ENCODE measurements at places on chromosomes 2 and 18.

DNA sequence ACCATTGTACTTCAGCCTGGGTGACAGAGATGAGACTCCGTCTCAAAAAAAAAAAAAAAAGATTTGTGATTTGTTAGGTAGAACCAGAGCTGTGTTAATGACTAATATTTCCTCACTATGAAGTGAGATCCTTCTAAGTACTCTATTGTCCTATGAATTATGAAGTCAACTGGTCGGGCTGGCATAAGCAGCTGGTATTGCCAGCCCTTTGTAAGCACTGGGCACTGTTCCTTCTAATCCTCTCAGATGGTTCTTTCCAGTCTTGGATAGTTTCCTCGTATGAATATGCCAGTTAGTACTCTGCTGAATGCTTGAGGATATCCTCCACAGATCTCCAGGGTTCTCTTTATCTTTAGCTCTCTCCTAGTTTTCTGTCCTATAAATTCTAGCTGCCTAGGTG lies 223.1 kb upstream of the SP5 start:
- DNase-seq: no peak

GRCh38 chr18:12597760-12598159 lies 60.1 kb downstream of the SPIRE1 start:
- DNase-seq: peak; percentile 76

GRCh38 chr2:27655155-27655951 lies 8.1 kb downstream of the SUPT7L start:
- no peak for DNase-seq

DNA sequence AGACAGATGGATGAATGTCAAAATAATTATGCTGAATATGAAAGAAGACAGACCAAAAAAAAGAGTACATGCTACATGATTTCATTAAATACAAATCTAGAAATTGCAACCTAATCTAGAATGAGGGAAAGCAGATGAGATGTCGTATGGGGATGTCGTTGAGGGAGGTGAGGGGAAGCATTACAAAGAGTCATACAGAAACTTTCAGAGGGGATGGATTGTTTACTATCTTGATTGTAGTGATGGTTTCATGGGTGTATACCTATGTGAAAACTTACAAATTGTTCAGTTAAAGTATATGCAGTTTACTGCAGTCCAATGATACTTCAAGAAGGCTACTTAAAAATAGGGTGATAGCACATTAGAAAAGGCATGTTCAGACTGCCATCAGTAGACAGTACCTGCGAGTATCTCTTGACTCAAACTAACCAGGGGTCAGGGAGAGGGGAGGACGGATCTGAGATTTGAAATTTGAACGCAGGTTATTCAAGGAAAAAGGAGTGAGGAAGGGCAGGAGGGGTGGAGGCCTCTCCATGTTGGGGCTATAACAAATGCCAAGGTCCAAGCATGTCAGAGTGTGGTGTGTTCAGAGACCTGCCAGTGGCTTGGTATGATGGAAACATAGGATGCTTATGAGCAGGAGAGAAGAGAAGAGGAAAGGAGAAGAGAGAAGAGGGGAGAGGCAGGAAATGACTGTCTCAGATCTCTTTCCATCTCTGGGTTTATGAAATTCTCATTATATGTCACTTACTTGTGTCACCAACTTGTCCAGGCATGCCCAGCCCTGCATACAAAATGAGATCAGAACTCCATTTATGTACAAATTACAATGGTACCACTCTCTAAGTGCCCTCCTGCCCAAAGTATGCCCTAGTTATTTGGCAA lies 257.3 kb upstream of the CXCR4 start:
- no peak for DNase-seq

DNA sequence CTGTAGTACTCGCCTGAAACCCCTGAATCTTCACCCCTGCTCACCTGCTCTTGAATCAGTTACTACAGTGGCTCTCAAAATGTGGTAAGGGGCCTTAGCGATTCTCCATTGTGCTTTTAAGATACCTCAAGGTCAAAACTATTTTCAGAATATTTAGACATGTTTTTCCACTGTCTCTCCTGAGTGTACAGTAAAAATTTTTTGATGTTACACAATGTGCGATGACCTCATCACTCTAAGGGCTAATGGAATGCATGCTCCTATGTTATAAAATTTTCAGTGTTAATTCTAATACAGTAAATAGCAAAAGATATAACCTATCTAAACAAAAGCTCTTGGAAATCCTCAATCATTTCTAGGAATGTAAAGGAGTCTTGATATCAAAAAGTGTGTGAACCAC lies 336.9 kb upstream of the PKDCC start:
- no peak for DNase-seq

DNA sequence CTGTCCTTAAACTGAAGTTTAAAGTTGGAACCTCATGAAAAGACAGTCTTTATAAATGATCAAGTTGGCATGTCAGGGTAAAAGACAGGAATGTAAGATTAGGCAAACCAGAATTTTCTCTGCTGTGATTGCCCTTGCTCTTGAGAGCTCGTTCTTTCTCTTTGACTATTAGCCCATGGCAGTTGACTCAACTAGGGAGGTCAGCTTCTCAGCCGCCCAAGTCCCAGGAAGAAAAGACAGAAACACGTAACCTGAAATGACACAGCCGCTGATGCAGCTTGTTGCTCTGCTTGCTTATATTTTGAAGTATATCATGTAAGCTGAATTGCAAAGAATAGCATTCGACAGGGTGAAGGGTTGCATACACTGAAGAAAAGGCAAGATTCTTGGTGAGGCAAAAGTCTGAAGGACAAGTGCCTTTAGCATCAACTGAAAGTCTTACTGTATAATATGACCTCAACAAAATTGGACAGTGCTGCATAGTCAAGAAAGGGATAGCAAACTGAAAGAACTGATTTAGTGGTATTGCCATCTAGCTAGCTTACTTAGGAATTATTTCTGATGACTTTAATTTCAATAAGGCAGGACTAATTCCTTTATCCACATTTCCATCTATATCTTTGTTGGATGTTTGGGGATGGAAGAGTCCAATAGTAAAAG lies 54.7 kb downstream of the ARHGAP15 start:
- DNase-seq: no peak

- no peak for DNase-seq
Measured at GRCh38 chr18:55024564-55024963, 65.3 kb upstream of the CCDC68 start.

DNA sequence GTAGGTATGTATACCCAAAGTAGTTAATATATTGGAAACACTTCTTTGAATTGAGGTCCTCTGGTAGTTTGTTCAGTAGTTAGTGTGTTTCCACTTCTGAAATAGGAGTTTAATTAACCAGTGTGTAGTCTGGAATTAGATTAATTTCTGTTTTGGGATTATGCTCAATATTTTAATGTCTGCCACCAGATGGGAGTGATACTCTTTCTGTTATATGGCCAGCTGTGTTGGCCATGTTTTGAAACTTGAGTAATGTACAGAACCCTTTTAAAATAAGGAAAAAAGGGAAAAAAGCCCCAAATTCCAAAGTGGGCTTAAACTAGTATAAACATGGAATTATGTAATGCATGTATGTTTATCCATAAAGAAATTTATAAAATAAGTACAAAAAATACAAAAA lies 147.7 kb downstream of the CTNNA2 start:
- DNase-seq: no peak

DNA sequence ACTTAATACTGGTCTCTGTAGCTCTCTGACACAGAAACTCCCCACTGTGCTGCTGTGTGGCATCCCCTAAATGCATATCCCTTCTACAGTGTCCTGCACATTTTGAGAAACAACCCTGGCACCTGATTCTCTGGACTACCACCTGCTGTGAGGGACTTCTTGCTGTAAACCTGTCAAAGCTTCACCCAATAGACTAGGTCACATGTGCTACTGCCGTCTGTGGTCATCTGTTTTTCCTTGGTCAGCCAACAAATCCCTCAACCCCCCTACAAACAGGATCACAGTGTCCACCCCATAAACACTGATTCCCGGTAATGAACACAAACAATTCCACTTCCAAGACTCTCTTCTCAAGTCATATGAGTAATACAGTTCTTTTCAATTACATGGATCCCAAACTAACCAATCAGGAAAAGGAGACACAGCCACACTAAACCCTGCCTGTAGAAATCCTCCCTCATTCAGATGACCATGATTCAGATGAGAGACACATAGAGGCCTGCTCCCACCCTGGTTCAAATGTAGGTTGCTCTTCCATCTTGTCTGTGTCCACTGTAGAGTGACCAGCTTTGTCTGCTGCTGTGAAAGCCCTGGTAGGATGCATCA lies 1157.4 kb downstream of the RPIA start:
- DNase-seq: no peak

DNA sequence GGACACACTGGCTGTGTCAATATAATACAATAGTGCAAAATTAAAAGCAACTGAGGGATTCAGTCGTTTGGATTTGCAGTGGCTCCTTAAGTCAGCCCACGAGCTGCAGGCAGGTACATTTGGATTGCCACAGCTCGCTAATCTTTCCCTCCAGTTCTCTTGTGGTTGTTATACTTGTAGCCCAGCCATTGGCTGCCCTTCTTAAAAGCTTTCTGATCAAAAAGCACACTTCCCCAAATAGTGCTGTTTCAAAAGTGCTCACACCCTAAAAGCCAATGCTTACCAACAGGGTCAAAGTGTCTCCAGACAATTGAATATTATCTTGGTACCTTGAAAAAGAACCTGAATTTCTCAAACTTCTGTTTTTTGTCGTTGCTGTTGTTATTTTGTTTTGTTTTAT lies 404.7 kb upstream of the FAM98A start:
- DNase-seq: no peak

DNA sequence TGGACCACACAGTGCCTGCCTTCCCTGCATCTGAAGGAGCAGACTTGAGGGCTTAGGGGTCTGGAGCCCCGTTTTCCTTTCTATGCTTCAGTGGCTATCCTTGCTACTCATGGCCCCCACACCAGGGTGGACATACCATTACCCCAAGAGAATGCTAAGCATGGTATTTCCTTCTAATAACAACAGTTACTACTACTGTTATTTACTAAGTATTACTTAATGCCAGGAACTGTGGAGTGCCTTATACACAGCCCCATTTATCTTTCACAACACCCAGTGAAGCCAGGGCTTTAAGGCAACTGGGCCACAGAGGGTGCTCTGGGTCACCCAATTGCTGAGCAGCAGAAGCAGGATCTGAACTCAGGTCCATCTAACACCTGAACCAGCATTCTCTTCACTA lies 5.8 kb upstream of the PAX8 start:
- DNase-seq: peak; percentile 55

Data from mesenchymal stem cell (in vitro differentiated cells and primary cell).